PC-9 (cell line): ENCODE measurements at places on chromosomes 6 and 20. TPM values are rescaled to one million over a fixed set of nuclear protein-coding genes. Genes with fewer than 3 reads are reported as not detected.

DNA sequence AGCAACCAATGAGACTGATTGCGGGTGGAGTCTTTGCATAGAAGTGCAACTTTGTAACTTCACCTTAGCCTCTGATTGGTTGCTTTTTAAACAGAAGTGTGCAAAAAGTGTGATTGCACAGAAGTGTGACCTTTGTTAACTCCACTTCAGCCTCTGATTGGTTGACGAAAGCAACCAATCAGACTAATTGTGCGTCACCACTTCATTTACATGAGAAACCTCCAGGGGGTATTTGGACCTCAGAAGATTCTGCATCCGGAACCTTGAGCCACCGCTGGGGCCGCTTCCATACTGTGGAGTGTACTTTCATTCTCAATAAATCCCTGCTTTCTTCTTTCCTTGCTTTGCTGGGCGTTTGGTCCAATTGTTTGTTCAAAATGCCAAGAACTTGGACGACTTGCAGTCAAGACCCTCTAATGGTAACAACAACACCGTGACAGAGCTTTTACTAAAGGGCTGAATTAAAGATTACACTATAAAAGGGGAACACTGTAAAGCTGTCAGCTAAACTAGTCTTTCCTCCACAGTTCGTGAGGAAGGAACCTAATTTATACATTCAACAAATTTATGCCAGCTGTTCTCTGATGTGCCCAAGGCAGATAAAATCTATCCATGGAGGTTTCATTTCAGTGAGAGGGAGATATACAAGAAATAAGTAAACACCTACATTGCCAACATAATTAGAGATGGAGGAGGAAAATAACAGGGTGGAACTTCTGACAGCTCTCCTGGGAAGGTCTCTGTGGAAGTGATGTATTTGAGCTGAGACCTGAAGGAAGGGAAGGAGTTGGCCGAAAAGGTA, 1.4 kb upstream of the HECA start:
- H3K4me1 ChIP-seq: peaks cover 11% of the 10 kb centered on the region

- no peaks in the 10 kb centered on the region for H3K27me3 ChIP-seq
- H3K27ac ChIP-seq: no peak overlapping the region
- H3K36me3 ChIP-seq: no peaks in the 10 kb centered on the region
- no peak for DNase-seq
- no peaks in the 10 kb centered on the region for H3K4me1 ChIP-seq
These were observed 205.9 kb downstream of the HACE1 start for GRCh38 chr6:104653781-104654180.

GRCh38 chr20:32894026-32894483, 35.3 kb downstream of the EFCAB8 start:
- no peaks in the 10 kb centered on the region for H3K4me1 ChIP-seq
- peak; percentile 20 for DNase-seq
- H3K27ac ChIP-seq: no peak overlapping the region
- peaks cover 32% of the 10 kb centered on the region for H3K27me3 ChIP-seq
- H3K4me3 ChIP-seq: no peak overlapping the region

The TMEM74B gene
- total RNA-seq: 0.44 and 1.2 TPM in 2 replicates

DNA sequence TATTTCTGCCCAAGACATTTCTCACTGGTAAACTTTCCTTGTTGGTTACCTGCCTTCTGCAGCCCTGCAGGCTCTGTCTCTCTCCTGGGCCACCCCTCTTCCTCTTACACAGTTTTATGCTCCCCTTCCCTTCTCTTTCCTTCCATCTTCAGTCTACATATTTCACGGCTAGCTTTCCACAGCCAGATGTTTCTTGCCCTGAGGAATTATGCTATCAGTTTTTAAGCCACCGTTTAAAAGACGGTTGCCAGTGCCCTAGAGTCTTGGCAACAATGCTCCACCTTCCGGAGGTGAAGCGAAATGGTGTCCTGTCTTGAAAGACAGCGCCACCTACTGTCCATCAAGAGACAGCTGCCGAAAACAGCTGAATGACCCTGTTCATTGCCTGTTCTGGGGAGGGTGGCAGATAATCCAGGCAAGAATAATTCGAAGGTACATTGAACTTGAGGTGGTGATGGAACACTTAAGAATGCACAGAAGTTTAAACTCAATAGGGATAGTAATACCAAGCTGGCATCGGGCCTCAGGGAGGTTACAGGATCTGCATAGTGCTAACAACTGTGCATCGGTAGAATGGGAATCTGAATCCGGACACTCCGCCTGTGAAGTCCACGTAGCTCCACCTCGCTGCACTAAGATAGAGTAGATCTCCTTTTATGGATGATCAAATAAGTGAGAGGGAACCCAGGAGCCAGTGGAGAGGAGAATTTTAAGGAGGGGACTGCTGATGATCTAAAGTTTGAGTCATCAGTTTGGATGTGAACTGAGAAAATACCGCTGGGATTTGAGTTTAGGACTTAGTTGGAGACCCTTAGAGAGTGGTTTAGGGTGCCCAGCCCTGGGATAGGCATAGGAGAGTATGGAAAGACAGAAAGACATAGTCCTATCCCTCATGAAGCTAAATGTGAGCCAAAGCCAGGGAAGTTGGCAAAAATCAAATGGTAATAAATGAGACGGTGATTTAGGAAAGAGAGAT, 4.8 kb upstream of the TRIM40 start:
- no peaks in the 10 kb centered on the region for H3K27me3 ChIP-seq
- no peak overlapping the region; the same call in 1 of the 2 replicates for H3K4me3 ChIP-seq
- H3K36me3 ChIP-seq: no peaks in the 10 kb centered on the region

GRCh38 chr20:37426106-37426505, 80.2 kb downstream of the SRC start:
- no peaks in the 10 kb centered on the region for H3K36me3 ChIP-seq
- no peaks in the 10 kb centered on the region for H3K4me1 ChIP-seq
- no peak overlapping the region for H3K4me3 ChIP-seq
- H3K27me3 ChIP-seq: peaks cover 98% of the 10 kb centered on the region
- no peak for DNase-seq

The DEFB124 gene
- not detected in 2 replicates for total RNA-seq

GRCh38 chr20:56454754-56455153, 13.7 kb upstream of the RTF2 start:
- H3K4me3 ChIP-seq: no peak overlapping the region
- H3K4me1 ChIP-seq: peaks cover 17% of the 10 kb centered on the region
- no peak overlapping the region for H3K27ac ChIP-seq
- DNase-seq: no peak
- H3K36me3 ChIP-seq: no peaks in the 10 kb centered on the region

- no peak overlapping the region for H3K27ac ChIP-seq
- H3K36me3 ChIP-seq: no peaks in the 10 kb centered on the region
- no peak for DNase-seq
These were observed 52.1 kb downstream of the PHACTR3 start for GRCh38 chr20:59656417-59656816.

DNA sequence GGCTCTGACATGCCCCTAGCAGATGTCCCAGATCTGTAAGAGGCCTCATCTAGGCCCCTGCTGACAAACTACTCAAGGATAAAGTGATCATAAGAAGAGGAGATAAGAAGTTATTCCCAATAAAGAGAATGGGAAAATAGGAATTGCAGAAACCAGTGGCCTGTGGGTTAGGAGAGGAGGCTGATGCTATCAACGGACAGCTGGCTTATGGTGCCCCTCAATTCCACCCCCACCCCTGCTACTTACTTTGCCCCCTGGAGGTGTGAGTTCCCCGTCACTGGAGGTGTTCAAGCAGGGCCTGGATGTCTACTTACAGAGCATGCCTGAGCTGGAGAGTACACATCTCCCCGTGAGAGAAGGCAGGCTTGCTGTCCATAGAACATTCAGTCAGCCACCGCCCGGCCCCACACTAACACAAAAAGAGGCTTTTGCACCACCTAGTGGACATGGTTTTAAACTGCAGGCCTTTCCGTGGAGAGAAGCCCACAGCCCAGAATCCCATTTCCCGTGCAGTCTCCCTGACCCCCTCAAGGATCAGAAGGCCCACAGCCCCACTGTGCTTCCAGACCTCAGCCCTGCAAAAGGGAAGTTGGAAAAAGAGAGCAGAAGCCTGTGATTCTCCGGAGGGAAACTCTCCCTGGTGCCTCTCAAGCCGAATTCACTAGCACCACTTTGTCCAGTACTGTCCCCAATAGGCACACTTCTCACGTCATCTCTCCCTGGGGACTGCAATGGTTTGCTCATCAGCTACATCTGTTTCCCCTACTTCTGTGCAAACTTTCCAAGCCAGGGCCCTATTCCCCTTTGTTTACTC, 23.8 kb upstream of the BNIP5 start:
- H3K36me3 ChIP-seq: no peaks in the 10 kb centered on the region
- H3K4me3 ChIP-seq: no peak overlapping the region
- no peaks in the 10 kb centered on the region for H3K27me3 ChIP-seq
- no peak overlapping the region for H3K27ac ChIP-seq
- 0 out of 2 replicates have a peak, but pooled peaks cover 7% of the 10 kb centered on the region for H3K4me1 ChIP-seq
- peak; percentile 43 for DNase-seq

- H3K4me3 ChIP-seq: no peak overlapping the region
- H3K27me3 ChIP-seq: no peaks in the 10 kb centered on the region
- H3K4me1 ChIP-seq: no peaks in the 10 kb centered on the region
- no peak for DNase-seq
- no peak overlapping the region for H3K27ac ChIP-seq
These were observed 33.7 kb upstream of the PLEKHG1 start for GRCh38 chr6:150565945-150566344.
